ENCODE measurements at places on chromosomes 2 and 18.

DNA sequence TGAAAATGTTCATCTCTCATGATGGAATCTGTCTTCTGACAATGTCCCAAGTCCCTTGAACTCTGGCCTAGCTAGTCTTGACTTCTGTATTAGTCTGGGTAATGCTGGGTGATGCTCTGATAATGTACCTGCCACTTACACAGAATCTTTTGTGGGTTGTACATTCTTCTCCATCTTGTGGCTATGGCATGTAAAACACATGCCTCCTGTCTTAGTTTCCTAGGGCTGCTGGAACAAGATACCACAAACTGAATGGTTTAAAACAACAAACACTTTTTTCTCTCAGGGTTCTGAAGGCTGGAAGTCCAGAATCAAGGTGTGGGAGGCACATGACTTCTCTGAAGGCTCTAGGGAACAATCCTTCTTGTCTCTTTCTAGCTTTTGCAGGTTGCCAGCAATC is 57.1 kb downstream of the RAPGEF4 start:
- DNase-seq = no peak

- DNase-seq = no peak
Measured at GRCh38 chr2:119283873-119284331, 60.3 kb downstream of the STEAP3 start.

DNA sequence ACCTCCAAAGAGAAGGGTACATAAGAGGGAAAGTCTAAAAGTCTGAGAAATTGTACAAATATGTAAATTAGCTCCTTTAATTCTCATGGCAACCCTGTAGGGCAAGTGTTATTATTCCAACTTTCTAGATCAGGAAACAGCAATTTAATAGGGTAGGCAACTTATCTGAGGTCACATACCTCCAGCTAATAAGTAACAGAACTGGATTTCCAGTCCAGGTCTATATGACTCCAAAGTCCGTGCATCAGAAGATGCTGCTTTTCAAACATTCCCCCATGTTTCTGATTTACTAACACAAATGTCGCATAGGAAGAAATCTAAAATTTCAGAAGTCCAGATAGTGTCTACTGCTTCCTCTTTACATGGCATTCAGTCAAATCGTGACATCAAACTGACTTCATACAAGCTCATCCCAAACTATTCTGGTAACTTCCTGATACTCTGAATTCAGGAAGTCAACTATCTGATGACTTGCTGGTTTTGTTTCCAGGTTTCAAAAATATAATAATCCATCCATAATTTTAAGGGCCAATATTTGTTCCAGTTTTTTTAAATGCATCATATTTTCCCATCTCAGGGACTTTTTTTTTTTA is 419.3 kb upstream of the ACVR2A start:
- DNase-seq = no peak

- no peak for DNase-seq
Measured at GRCh38 chr18:37309861-37310260, 255.7 kb downstream of the CELF4 start.

- no peak for DNase-seq
Measured at GRCh38 chr18:56307354-56308170, 330.8 kb downstream of the TXNL1 start.

GRCh38 chr2:6864923-6865345 is 773 bp downstream of the CMPK2 start:
- no peak for DNase-seq

DNA sequence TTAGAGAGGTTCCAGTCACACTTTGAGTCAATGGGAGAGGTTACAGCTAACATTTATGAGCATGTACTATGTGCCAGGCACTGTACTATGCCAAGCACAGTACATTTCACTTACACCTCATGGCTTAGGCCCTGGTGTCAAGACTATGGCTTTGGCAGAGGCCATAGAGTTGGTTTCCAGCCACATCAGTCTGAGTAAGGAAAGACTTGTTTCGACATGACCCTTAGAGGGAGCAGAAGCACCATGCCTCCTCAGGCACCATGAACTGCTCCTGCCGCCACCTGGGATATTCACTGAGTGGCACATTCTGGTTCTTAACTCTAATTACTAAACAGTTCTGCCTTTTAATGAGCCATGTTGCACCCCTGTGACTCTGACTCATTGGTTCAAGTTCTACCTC is 12.7 kb downstream of the DGUOK start:
- no peak for DNase-seq

DNA sequence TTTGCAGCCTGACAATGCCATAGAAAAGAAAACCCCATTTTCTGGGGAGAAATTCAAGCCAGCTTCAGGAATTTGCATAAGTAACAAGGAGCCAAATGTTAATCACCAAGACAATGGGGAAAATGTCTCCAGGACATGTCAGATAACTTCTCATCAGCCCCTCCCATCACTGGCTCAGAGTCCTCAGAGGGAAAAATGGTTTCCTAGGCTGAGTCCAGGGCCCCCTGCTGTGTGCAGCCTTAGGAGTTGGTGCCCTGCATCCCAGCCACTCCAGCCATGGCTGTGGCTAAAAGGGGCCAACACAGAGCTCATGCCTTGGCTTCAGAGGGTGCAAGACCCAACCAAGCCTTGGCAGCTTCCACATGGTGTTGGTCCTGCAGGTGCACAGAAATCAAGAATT is 63.7 kb upstream of the FANCL start:
- no peak for DNase-seq

Data from activated CD4-positive, alpha-beta T cell treated with anti-CD3 and anti-CD28 coated beads for 24 hours (primary cell).